ENCODE measurements at places on chromosomes 2 and 18.
A peak's percentile ranks its signal among the peaks of the same experiment; 100 is the strongest.

- DNase-seq = no peak
Observed at GRCh38 chr18:9898792-9899549, 13.2 kb downstream of the TXNDC2 start.

DNA sequence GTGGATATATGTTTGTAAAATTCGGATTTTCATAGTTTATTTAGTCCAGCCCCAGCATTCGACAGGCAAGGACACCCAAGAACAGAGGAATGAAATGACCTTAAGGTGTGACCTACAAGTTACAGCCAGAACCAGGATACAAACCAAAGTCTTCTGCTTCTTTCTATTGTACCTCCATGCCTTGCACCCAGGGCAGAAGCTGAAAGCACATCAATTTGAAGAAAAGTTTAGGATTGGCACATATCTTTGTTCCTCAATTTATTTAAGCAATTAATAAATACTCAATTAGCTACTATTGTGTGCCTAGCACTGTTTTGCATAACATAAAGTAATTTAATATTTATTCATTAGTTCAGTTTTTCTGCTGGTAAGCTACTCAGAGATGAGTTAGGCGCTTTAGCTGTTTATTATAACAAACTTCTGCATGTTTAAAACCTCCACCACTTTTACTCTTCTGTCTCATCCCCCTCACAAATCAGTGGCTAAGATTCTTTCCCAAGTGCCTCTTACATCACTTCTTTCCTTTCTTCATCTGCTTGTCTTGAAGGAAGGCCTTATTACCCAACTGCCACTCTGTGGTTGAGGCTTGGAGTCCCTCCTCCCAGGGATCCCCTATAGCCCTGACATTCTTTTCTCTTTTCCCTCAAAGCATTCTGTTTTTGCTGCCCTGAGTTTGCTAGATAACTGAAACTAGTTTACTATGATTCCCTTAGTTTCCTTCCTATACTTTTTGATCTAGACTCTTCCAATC, 37.1 kb upstream of the DARS1 start:
- no peak for DNase-seq

GRCh38 chr2:31980674-31981356, 30.0 kb downstream of the MEMO1 start:
- no peak for DNase-seq

GRCh38 chr2:241566468-241566867, 7.9 kb downstream of the BOK start:
- no peak for DNase-seq

- DNase-seq = no peak
Observed at GRCh38 chr2:32739664-32740063, 111.8 kb downstream of the TTC27 start.

DNA sequence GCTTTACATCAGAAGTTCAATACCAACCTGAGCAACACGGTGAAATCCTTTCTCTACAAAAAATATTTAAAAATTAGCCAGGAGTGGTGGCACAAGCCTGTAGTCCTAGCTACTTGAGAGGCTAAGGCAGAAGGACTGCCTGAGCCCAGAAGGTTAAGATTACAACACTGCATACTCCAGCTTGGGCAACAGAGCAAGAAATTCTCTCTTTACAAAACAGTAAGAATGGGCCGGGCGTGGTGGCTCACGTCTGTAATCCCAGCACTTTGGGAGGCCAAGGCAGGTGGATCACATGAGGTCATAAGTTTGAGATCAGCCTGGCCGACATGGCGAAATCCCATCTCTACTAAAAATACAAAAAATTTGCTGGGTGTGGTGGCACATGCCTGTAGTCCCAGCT, 113.2 kb downstream of the USP34 start:
- no peak for DNase-seq

GRCh38 chr2:143891879-143892308, 628.0 kb downstream of the ZEB2 start:
- no peak for DNase-seq

GRCh38 chr2:237870754-237871651, 11.6 kb downstream of the RAMP1 start:
- DNase-seq = no peak

DNA sequence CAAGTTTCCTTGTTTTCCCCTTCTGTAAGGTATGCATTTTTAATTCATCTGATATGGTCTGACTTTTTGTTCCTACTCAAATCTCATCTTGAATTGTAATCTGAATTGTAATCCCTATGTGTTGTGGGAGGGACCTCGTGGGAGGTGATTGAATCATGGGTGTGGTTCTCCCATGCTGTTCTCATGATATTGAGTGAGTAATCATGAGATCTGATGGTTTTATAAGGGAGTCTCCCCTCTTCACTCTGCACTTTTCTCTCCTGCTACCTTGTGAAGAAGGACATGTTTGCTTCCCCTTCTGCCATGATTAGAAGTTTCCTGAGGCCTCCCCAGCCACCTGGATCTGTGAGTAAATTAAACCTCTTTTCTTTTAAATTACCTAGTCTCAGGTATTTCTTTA, 476.1 kb downstream of the LPIN1 start:
- DNase-seq = no peak

GRCh38 chr2:43026426-43027096, 199.8 kb downstream of the ZFP36L2 start:
- no peak for DNase-seq

- no peak for DNase-seq
Observed at GRCh38 chr2:113112871-113113270, 14.5 kb upstream of the IL1RN start.

GRCh38 chr2:49306925-49307324, 152.6 kb upstream of the FSHR start:
- DNase-seq = no peak

- peak; percentile 74 for DNase-seq
Observed at GRCh38 chr2:185433824-185434223, 304.8 kb upstream of the FSIP2 start.

GRCh38 chr18:22709288-22710060, 223.7 kb upstream of the RBBP8 start:
- DNase-seq = no peak

GRCh38 chr2:64062840-64063239, 43.6 kb upstream of the VPS54 start:
- DNase-seq = no peak

GRCh38 chr2:138028538-138028937, 64.3 kb downstream of the HNMT start:
- DNase-seq = no peak

DNA sequence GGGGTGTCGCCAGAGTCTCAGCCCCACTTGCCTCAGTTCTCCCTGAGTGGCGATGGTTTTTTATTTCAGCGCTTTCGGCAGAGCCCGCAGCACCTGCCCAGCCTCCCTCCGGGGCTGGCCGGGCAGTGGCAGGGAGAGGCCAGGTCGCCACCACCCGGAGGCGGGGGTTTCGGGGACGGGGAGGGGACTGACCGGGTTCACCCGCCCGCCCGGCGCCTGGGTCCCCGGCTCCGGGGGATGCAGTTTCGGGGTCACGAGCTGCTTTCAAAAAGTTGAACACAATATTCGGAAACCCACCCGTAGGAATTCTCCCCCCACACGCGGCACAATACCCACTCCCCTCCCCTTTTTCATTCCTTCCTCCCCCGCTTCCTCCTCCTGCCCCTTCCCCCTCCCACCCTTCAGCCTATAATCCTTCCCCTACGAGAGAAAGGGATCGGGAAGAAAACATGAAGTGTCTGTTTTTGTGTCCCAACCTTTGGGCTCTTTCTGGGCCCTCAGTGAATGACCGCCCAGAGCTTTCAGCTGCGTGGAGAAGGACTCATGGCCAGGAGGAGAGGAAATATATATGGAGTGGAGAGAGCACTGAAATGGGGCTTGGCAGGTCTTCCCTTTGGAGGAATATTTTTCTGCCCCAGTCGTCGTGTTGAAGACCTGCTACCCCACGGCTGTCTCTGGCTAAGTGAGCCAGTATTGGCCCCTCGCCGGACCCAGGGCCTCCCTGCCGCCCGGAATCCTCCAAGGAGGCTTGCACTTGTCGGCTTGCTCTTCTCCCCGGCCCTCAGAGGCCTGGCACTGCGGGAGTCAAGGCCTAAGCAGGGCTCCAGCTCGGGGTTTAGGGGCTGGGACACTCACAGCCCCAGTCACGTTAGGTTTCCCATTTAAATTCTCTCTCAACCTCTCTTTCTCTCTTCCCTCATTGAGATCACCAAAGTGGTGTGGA, 2.1 kb upstream of the SIX3 start:
- no peak for DNase-seq

- no peak for DNase-seq
Observed at GRCh38 chr2:95077861-95078603, 43.6 kb downstream of the MRPS5 start.

GRCh38 chr2:231573698-231574421, 18.8 kb upstream of the TEX44 start:
- DNase-seq = no peak

GRCh38 chr2:47771211-47771610, 11.7 kb upstream of the MSH6 start:
- DNase-seq = peak; percentile 49

DNA sequence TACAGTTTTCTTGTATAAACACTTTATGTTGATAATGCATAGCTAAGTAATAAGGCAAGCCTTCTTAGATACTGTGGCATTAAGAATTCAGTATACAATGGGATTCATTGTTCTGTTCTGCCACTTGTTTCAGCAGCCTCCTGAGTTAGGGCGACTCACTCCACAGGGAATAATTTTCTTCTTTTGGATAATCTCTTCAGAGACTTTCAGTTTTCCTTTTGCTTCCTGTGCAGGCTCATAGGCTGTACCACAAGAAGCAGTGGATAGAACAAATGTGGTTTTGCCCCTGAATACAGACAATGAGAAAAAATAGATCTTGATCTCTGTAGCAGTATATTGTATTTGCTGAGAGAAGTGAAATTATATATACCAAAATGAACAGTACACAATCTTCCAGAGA, 298.0 kb downstream of the ZNF407 start:
- DNase-seq = peak; percentile 31
